Anterior cingulate cortex (tissue), 58 donors: ENCODE measurements at places on chromosomes 1 and 21.

DNA sequence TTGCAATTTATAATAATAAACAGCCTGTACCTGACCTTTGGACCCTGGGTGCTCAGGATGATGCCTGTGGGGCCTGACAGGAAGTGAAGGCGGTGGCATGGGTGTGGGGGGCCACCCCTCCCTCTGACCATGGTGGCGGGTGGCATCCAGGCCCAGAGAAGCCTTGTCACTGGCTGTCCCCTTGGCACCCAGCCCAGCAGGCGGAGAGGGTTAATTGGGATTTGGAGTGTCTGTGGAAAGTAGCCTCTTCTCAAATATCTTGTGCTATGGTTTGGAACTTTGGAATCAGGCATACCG, 20.5 kb downstream of the SOX13 start:
- DNase-seq = no peak

DNA sequence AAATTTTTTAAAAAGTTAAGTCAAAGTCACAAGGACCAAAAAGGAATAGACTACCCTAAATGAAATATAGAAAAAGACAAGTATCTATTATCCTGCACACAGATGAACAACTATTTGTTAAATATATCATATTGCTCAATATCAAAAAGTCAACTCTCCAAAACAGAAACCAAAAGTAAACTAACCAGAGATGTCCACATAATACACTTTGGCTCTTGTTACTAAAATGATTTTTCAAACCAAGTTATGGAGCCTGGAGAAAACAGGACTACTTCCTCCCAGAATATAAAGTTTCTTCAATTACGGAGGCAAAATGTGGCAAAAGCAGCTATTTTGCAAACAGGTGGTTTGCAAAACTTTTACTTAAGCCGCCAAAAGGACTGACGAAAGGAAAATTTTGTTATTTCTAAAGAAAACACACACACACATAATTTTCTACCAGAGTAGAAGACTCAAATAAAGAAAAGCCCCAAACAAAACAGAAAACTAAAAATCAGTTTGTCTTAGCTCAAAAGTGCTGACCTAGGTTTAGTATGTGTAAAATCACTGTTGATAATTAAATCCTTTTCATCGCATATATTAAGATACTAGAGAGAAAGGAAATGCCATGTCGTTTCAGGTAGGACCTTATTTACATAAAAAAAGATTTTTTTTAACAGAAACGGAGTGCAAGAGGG, 1.1 kb downstream of the DPYD start:
- no peak for DNase-seq

GRCh38 chr21:15020797-15021196, 44.0 kb downstream of the NRIP1 start:
- no peak for DNase-seq

DNA sequence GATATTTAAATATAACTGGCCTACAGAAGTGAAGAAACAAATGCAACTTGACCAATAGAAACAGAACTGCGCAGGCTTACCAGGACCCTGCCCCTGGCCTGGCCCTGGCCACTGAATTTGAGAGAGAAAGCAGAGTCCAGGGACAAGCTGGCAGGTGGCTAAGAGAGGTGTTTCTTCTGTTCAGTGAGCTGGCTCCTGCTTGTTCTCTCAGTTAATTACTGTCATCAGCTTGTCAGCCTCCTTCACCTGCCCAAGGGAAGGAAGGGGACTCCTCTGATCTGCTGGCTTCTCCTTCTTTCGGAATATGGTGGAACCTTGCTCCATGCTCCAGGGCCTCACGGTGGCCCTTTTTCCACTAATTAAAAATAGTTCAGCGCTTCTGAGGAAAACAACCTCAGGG, 388.4 kb downstream of the DISC1 start:
- DNase-seq = no peak

GRCh38 chr1:40092706-40093639, 4.1 kb downstream of the PPT1 start:
- DNase-seq = no peak

GRCh38 chr1:7932524-7933138, 8.0 kb downstream of the TNFRSF9 start:
- no peak for DNase-seq

- no peak for DNase-seq
These were observed 30.0 kb downstream of the C2CD2 start for GRCh38 chr21:41923631-41924367.

DNA sequence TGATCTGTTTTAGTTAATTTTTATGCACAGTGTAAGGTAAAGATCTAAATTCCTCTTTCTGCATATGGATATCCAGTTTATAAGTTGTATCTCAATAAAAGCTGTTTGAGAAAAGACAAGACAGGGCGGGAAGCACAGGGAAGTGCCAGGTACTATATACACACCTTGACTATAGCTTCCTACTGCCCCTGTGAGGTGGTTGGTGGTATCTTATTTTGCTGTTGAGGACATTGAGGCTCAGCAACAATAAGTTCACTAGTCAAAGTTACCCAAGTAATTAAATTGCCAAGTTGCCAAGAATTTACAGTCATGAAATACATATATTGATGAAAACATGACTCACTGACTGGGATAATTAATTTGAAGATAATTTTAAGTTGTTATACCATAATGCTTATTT, 109.1 kb downstream of the CD247 start:
- no peak for DNase-seq
